ENCODE measurements at places on chromosomes 7 and 10.

DNA sequence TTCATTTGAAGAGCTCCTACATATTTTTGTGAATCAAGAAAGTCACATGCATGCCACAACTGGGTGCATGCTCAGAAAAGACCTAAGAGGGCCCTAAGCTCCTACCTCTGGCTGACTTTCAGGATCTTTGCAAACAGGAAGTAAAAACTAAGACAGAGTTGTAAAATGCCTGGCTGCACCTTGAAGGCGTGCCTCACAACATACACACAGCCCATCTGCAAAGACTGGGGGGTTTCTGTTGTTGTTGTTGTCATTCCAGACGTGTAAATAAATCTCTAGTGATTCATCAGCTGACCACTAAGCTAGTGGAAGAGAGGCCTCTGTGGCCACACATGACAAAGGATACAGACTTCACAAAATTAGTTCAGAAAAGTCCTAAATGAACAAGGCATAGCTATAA lies 31.8 kb downstream of the SMURF1 start:
- no peak for DNase-seq

GRCh38 chr7:17158261-17158660 lies 140.2 kb upstream of the AHR start:
- DNase-seq = no peak

- DNase-seq = no peak
Observed at GRCh38 chr10:97023401-97024167, 162.2 kb downstream of the SLIT1 start.

DNA sequence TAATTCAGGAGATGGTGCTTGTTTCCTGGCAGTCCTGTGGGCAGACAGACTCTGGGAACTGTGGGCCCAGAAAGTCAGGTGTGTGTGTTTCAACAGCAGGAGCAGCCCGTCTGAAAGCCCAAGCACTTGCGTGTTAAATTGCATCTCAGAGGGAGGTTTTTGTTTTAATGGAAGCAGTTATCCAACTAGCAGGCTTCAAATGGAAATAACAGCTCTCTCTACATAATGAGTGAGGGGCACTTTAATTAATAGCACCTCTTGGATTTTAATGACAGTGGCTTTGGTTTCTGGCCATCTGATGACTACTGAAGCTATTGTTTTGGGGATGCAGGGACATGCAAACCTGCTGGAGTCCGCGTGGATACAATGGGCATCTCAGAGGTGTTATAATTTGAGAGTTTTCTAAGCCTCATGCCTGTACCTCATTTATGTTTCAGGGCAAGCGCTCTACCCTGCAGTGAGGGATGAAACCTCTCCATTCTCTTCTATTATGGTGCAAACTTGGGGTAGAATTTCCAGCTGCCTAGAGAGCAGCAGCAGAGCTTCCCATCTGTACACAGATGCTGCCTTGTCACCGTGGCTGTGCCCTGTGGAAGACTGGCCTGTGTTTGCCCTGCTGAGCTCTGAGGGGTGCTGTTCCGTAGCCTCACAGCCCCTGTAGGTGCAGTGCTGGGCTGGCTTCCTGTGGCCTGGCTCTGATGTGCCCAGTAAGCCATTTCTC lies 206.6 kb upstream of the GPR26 start:
- no peak for DNase-seq

DNA sequence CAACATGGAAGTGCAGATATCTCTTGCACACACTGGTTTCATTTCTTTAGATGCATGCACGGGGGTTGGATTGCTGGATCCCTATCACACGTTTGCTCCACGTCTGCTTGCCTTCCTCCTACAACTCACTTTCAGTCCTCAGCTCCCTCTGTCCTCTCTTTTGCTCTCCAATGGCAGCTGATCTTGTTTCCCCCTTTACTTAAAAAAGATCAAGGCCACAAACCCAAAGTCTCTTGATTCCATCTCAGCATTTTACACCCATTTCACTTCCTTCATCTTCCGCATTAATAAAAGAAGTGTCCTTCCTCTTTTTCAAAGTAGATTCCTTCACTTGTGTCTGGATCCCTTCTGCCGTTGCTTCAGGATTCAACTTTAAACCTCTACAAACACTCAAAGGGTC lies 245.2 kb downstream of the DOCK4 start:
- DNase-seq = no peak

GRCh38 chr10:85047170-85047834 lies 718.9 kb downstream of the CCSER2 start:
- DNase-seq = no peak

DNA sequence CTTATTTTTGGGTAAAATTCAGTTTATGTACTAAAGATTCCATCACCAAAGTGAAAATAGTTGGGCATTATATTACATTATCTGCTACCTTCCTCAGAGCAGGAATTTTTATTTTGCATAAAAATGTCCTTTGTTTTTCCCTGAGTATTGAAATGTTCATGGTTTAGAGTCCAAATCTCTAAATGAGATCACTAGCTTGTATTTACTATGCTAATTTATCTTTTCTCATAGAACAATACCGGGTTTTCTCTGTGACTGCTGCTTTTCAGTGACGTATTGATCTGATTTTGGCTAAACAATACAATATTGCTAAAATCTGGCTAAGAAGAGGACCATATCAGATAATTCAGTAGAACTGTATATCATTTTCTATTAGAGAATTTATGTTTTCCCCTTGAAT lies 89.6 kb upstream of the TEX47 start:
- DNase-seq = no peak

DNA sequence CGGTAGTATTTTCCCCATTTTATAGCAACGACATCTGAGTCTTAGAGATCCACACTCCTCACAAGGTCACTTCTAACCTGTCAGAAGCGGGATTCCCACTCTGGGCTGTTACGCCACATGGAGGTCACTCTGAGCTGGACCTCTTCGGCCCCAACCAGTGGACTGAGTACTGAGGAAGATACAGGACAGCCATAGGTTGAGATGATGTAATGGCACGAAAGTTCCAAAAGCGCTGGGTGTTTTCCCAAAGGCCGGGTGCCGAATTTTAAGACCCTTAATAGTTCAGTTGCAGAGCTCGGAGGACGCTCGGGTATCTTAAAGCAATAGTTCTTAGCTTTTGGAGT lies 699 bp downstream of the GHITM start:
- no peak for DNase-seq

All from stimulated activated CD4-positive, alpha-beta T cell treated with anti-CD3 and anti-CD28 coated beads, Interleukin-15, amount 100 ng/mL, for 48 hours (primary cell).